ENCODE measurements at places on chromosomes 1 and 21.

- no peak for DNase-seq
These were observed 9.5 kb upstream of the PLEKHM2 start for GRCh38 chr1:15674386-15675159.

- no peak for DNase-seq
These were observed 114.4 kb upstream of the TNR start for GRCh38 chr1:175857756-175858155.

GRCh38 chr1:46036894-46037839 is 95.3 kb downstream of the PIK3R3 start:
- peak; percentile 90 for DNase-seq

GRCh38 chr1:233281711-233282581 is 13.6 kb downstream of the PCNX2 start:
- peak; percentile 11 for DNase-seq

GRCh38 chr1:12416101-12416500 is 186.3 kb downstream of the VPS13D start:
- no peak for DNase-seq

GRCh38 chr1:36367066-36367465 is 18.7 kb downstream of the STK40 start:
- DNase-seq: no peak

- no peak for DNase-seq
These were observed 7.6 kb downstream of the C1orf87 start for GRCh38 chr1:60066001-60066400.

DNA sequence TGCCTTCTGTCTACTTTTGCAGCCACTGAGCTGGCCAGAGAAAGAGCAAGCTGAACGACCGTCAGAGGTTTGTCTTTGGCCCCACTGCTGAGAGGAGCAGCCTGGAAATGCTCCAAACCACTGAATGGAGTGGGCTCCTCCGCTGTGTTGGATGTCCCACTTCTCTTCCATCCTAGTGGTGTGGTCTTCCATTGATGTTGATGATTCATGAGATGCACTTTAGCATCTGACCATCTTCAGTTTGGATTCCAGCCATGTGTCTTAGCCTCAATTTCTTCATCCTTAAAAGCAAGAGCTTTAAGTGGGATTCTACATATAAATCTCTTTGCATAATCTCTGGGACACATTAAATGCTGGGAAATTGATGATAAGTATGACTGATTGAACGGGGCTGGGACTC is 276.9 kb downstream of the SIPA1L2 start:
- DNase-seq: no peak

DNA sequence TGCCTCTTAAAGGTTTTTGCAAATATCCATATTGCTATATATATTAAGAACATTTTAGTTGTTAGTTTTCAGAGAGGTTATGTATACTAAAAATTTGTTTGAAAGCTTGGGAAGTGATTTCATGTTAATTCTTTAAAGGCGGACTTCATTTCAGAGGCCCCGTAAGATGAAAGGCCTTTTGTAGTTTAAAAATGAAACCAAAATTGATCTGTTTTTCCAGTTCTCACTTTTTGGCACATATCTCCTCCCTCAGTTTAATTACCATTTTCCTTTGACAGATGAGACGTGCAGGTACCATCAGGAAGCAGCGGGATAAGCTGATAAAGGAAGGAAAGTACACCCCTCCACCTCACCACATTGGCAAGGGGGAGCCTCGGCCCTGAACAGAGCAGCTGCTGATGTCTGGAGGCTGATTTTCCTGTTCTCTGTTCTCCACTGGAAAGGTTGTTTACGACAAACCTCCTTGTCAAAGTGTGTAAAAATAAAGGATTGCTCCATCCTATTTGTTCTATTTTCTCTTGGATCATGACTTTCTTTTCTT is 8.0 kb downstream of the NDUFS5 start:
- DNase-seq: no peak

DNA sequence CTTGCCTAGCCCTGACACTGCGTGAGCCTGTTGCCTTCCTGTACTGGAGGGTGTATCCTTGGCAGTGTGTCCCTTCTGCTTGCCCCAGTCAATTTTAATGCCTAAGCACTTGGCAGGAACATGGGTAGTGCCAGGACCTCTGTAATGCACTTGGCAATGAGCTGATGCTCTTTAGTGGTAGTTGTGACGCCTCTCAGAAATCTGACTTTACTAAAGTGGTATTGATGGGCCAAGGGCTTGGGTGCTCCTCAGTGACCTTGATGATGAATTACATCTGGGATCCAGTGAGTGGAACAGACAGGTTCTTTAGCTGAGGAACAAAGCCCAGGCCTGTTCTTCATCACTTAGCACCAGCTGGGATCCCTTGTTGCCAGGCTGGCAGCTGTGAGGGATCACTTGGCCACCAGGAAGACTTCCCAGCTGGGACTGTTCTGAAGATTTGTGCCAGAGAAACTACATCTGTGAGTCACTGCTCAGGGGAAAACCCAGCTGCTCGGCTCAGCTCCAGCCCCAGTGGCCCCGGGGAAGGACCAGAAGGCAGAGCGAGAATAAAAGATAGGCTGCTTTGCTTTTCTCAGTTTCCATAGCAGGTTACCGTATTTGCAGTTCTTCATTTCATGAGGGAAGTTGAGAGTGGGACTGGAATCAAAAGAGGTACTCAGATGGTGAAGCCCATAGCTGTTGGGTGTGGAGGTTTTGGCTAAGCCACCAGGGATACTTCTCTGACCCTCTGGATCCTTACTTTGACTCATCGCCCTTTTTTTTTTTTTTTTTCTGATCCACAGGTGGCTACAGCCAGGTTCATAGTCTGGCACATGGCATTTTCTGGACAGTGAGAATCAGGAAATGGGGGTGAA is 28.5 kb upstream of the KCNA2 start:
- DNase-seq: peak; percentile 75

DNA sequence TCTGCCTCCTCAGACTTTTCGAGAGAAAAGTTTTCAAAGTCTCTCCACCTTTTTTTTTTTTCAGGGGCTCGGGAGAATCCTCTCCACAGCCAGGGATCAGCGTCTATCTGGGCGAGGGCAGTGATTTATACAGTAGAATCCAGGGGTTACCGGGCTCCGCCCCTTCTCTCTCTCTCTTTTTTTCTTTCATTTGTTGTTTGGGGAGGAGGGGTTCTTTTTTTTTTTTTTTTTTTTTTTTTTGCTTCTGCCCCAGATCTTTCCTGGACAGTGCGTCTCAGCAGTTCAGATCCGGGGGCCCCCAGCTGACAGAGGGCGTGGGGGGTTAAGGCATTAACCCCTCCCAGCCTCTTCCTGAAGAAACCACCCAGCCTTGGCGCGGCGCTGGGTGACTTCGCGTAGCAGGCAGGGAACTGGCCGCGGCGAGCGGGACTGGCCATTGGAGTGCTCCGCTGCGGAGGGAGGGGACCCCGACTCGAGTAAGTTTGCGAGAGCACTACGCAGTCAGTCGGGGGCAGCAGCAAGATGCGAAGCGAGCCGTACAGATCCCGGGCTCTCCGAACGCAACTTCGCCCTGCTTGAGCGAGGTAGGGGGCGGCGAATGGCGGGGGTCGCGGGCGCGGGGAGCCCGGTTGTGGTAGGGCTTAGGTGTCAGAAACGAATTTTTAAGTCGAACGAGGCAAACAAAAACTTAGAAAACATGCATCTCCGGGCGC is at the start of gene S1PR1:
Gene S1PR1 (plus strand): TSS at position 504 of the 713 bp plus-strand sequence. CDS start 1,966 bp downstream, outside the sequence.
- peak; percentile 79 for DNase-seq

DNA sequence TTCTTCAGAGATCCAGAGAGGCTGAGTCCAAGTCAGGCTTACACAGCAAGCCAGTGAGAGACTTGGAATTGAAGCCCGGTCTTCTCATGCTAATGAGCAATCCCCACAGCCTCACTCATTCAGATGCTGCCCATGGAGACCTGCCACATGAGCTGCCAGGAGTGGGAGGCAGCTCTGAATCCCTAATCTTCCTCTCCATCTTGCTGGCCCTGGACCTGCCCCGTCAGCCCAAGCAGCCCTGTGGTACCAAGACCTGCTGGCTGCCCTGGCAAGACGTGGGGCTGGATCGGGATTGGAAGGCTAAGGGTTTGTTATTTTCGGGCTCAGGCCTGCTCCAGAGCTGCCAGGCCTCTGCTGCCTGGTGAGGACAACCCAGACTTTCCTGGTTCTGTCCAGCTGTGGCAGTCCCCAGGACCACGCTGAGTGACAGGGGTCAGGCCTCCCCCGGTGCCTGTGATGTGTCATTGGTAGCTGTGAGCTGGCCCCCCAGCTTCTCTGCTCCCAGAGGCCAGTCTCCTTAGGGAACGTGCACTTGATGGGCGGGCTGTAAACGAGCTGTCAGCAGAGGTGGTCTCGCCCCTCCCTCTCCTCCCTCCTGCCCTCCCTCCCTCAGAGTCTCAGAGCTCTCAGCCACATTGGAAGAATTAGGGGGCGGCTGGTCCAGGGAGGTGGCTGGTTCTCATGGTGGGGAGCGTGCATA is 135.0 kb downstream of the FOXD2 start:
- DNase-seq: no peak

DNA sequence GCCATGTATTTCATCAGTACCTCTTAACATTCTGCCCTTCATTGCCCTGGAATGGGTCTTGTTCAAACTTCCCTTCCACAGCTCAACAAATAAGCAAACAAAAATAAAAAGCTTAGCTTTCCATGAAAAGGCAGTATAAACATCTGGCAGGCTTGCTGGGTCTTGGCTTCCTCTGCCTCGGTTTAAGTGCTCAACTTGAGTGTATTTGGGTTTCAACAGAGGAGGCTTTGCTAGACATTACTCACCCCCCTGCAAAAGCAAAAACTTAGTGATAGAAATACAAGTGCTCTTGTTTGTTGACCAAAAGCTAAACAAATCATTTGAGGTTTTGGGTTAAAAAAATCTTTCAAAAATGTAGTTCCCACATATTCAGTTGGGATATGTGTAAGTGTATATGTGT is 518.5 kb downstream of the PLPP3 start:
- DNase-seq: no peak

DNA sequence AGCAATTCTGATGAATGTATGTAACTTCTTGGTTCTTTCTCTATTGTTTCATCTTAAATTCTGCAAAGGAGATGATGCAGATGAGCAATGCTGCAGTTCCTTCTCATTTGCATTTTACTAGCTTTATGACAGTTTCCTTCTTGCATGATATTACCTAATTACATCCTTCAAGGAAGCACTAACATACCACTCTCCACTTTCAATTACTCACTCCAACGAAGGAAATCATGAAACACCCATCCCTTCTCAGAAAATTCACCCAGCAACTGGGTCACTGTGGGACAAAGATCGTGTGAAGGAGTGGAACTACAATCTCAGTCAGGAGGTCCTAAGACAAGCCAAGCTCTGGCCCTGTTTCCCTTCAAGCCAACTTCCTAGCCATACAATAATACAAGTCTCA is 142.3 kb downstream of the CHD1L start:
- DNase-seq: no peak

GRCh38 chr1:2429780-2430591 is 17.6 kb upstream of the PEX10 start:
- DNase-seq: peak; percentile 53

GRCh38 chr1:203570805-203571204 is 55.8 kb upstream of the ATP2B4 start:
- no peak for DNase-seq

DNA sequence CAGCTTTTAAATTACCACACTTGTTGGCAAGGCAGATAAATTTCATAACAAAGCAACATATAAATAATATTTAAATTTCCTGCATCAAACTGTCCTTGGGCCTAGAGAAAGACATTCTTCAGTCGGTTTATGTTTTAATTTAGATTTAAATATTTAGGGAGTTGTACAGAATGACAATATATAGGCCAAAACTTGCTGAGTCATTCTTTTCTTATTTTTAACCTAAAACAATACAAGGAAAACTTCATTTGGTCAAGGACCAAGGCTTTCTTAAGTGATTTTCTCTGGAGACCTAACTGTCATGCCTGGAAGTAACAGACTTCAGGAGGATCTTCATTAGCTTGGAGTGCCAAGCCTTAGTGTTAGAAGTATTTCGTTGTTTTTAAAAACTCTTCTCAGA is 5.6 kb downstream of the MAP10 start:
- DNase-seq: no peak

DNA sequence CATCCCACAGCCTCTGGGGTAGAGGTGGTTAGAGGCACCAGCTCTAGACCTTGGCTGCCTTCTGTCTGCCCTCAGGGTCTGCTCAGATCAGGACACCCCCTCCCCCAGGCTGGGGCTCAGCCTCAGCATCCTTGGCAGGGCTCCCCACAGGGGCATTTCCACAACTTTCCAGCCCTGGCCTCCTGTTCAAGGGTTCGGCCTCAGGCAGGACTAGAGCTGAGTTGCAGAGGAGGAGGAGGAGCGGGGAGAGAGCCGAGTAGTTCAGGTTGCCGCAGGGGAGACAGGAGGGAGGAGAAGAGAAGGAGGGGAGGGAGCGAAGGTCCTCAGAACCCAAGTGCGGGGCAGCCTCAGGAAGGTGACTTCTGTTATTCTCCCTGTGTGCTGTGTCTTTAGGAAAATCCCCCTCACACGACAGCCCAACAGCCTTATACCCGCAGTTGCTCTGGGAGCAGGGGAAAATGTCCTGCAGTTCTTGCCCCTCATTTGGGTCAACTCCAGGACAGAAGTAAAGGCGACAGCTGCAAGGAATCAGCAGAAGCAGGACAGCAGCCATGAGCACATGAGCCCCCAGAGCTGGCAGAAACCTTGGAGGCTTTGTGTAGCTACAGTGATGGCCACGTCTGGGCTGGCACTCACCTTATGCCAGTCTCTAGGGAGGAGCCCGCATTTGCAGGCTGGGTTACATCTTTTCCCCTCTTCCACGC is 46.5 kb upstream of the TENT5B start:
- DNase-seq: no peak

DNA sequence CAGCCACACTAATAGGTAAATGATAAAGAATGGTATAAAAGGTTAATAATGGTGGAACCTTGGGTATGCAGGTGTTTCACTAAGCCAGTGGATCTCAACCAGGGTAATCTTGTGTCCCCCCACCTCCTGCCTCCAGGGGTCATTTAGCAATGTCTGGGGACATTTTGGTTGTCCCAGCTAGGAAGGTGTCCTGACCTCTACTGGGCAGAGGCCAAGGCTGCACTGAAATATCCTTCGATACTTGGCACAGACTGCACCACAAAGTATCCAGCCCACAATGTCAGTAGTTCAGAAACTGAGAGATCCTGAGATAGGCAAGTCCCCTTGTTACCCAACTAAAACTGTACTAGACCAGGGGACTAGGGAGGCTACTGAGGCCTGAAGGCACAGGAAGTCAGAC is 113.6 kb upstream of the TIAM1 start:
- no peak for DNase-seq

GRCh38 chr1:245153552-245154428 is 995 bp upstream of the KIF26B start:
- peak; percentile 18 for DNase-seq

GRCh38 chr21:28159396-28159795 is 833.3 kb downstream of the LTN1 start:
- DNase-seq: no peak

- no peak for DNase-seq
These were observed 27.6 kb downstream of the WNT4 start for GRCh38 chr1:22115286-22115685.

DNA sequence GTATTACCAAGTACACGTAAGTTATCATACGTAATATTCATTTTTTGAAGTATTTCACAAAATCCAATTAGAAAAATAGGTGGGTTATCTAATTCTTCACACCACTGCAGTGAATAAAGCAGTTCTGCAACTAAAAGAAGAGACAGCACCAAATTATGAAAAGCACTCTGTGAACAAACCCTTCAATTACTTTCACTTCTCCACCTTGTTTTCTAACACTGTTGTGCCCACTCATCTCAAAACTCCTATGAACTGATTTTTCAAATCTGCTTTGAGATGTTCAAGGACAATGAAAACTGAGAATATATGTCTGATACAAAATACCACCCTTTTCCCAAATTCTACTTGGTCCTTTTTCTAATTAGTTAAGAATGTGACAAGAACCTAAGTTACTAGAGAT is 39.4 kb downstream of the LTN1 start:
- DNase-seq: no peak
